Small intestine (tissue), 16 donors: ENCODE measurements at places on chromosomes 13 and 19. TPM values are rescaled to one million over a fixed set of nuclear protein-coding genes. Genes with fewer than 3 reads are reported as not detected.

Gene NLRP7
- not detected for polyA plus RNA-seq

Gene KLK8
- polyA plus RNA-seq = 0.12 TPM

GRCh38 chr13:44519642-44520041 is 56.5 kb downstream of the TSC22D1 start:
- no peaks in the 10 kb centered on the region for H3K4me1 ChIP-seq
- H3K36me3 ChIP-seq = peaks cover 2% of the 10 kb centered on the region
- no peak overlapping the region for H3K27ac ChIP-seq
- H3K27me3 ChIP-seq = no peaks in the 10 kb centered on the region
- no peak overlapping the region for H3K4me3 ChIP-seq

Gene RFPL4A
- polyA plus RNA-seq = not detected

- no peaks in the 10 kb centered on the region for H3K36me3 ChIP-seq
- no peaks in the 10 kb centered on the region for H3K27me3 ChIP-seq
These were observed 666.6 kb downstream of the SLITRK1 start for GRCh38 chr13:83215627-83216026.

Gene ZNF491
- 1.4 TPM for polyA plus RNA-seq

GRCh38 chr13:35891507-35892441 is 239.4 kb downstream of the DCLK1 start:
- no peaks in the 10 kb centered on the region for H3K36me3 ChIP-seq
- no peaks in the 10 kb centered on the region for H3K4me1 ChIP-seq
- H3K27ac ChIP-seq = no peak overlapping the region
- H3K4me3 ChIP-seq = no peak overlapping the region

DNA sequence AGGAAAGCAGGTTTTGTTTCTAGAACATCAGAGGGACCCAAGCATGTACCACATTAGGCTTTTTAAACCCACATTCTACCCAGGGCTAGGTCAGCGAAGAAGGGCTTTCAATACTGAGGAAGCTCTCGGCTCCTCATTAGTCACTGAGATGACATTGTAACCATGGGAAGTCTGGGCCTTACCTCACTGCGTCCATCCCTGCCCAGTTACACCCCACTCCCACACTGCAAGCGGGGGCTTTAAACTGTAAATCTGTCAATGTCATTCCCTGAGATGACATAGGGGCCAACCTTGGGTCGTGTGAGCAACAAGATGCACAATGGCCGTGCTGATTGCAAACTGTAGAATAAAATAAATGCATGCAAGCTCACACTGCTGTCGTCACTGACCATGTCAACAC is 21.7 kb upstream of the TFDP1 start:
- DNase-seq = no peak
- H3K27ac ChIP-seq = no peak overlapping the region
- H3K36me3 ChIP-seq = no peaks in the 10 kb centered on the region
- no peaks in the 10 kb centered on the region for H3K27me3 ChIP-seq
- H3K4me1 ChIP-seq = no peaks in the 10 kb centered on the region
- H3K4me3 ChIP-seq = no peak overlapping the region

Gene UBE2M
- 42.7 TPM for polyA plus RNA-seq

Gene LTBP4
- polyA plus RNA-seq = 222 TPM

DNA sequence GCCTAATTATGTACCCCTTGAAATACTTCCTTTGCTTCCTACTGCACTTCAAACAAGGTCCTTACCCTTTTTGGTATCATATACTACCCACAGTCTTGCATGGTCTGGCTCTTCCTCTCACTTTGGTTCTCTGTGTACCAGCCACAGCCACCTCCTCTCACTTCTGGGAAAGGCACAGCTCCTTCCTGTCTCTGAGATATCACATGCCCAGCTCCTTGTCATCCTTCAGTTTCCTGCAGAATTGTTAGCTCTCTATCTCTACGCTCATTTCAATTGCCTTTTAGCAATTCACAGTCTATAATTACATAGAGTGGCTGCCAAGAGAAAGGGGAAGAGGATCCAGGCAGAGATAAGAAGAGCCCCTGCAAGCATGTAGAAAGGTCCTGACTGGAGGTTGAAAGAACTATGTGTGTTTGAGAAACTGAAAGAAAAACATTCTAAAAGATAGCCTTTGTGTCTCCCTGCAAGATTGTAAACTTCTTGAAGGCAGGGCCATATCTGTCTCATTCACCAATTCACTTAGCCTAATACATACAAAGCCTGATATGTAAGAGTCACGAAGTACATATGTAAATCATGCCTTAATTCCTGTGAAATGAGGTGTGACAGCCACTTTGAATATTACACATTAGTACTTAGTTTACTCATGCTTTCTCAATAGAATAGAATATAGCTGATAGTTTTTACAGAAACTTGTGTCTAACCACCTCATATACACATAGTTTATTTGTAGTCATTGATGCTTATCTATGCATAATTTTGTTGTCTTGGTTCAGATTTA is 933.1 kb downstream of the DIAPH3 start:
- DNase-seq = no peak
- no peaks in the 10 kb centered on the region for H3K36me3 ChIP-seq
- H3K4me3 ChIP-seq = no peak overlapping the region
- H3K4me1 ChIP-seq = no peaks in the 10 kb centered on the region
- H3K27me3 ChIP-seq = no peaks in the 10 kb centered on the region

Gene CCL25
- 831 TPM for polyA plus RNA-seq
